Panc1 (cell line): ENCODE measurements at places on chromosomes 11 and 22.
A peak's percentile ranks its signal among the peaks of the same experiment; 100 is the strongest.

DNA sequence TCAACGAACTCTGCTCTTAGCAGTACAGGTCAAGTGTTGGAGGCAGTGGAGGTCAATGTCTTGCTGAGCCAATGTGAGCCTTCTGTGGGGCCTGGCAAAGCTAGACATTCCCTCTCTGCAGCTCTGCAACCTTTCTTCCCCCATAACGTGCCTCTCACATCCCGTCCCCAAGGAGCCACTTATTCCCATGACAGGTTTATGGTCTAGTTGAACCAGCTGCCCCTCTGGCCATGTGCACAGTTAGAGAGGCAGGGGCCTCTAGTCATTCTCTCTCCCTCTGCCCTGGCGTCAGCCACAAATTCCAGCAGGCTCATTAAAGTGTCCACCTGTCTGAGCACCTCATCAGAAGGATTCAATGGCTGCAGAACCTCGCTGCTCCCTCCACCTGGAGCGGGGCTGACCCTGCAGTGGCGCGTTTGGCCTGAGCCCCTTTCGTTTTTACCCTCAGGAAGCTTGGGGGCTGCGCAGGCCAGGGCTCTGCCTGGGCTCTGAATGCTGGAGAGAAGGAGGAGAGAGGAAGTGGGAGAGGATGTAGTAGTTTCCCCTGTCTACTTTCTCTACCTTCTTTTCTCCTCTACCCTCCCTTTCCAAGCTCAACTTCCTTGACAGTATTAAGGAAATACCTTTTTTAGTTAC lies 302.1 kb upstream of the B3GAT1 start:
- no peak for DNase-seq

DNA sequence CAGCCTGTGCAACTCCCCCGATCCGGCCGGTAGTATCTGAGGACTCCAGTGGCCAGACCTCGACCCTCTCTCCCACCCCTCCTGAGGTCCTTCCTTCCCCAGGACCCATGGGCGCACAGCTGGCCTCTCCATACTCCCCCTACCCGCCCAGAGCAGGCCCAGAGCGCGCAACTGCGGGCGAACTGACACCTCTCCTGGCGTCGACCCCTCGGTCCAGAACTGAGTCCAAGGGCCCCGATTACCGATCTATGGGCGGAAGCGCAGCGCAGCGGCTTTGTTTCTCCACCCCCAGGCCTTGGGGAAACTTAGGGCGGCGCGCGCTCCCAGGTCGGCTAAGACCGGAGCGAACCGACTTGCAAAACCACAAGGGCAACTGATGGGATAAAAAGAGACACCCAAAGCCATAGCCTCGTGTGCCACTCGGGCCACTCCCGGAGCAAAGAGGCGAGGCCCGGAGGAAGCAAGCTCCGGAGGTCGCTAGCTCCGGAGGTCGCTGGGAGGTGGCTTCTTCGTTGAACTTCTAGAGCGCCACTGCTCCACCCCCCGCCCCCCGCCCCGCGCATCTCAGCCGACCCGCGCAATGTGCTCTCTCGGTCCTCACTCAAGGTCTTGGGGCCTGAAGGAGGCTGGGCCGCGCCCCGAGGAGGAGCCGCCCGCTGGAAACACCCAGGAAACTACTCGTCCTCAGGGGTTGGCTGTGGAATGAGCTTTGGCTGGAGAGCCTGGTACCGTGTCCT lies 9.8 kb upstream of the ALX4 start:
- no peak for DNase-seq

- no peak for DNase-seq
Observed at GRCh38 chr11:111395081-111395480, 16.0 kb upstream of the POU2AF1 start.

DNA sequence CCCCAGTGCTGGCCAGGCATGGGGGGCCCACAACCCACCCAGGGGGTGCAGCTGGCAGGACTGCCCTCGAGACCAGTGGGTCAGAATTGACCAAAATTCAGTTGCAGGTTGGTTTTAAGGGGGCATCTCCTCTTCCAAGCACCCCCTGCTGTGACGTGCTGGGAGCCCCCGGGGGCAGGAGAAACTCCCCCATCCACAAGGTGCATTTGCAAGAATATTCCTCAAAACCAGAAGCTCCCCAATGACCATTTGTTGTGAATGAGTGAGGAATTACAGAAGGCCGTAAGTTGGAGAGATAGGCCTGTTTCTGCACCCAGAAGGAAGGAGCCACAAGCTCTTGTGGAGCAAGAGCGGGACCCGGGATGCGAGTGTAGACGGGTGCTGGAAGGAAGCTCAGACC lies 414.5 kb downstream of the BRD1 start:
- no peak for DNase-seq

DNA sequence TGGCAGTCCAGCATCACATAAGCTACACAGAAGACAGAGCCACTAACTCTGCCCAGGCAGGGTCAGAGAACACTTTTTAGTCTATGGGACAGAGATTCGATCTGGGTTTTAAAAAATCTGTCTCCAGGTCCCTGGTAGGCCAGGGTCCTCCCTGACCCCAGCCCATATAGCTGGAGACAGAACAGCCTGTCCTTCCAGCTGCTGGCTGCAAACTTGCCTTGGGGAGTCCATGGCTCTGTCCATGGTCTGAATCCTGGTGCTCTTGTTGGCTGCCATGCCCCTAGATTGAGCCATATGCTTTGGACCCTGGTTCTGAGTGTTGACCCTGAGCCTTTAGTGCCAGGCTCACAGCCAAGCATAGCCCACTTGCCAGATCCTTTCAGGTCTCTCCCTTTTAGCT lies 13.3 kb upstream of the LIPT2 start:
- DNase-seq, result no peak

DNA sequence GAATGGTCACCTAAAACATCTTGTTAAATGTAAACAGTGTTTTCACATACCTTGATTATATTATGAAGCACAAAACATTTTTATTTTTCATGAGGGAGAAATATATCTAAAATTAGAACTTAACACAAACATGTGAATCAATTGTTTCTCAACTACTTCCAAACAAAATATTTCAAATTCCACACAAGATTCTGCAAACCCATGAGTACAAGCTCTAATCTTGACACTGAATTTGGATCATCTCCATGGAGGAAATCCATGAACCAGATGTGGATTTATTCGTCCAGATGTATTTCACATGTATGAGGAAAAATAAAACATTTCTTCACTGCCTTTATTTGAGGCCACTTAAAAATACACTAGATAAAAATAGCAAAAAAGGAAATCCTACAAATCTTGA lies 184.2 kb downstream of the SBF2 start:
- DNase-seq, result no peak

- DNase-seq, result no peak
Observed at GRCh38 chr11:5234381-5234834, at the start of gene HBD. Gene HBD (minus strand): TSS chr11:5234483. CDS start chr11:5234433, 50 bp downstream.

- DNase-seq, result no peak
Observed at GRCh38 chr11:32916361-32916760, 23.8 kb downstream of the QSER1 start.

GRCh38 chr22:23685205-23685784 lies 5.5 kb upstream of the RGL4 start:
- no peak for DNase-seq

DNA sequence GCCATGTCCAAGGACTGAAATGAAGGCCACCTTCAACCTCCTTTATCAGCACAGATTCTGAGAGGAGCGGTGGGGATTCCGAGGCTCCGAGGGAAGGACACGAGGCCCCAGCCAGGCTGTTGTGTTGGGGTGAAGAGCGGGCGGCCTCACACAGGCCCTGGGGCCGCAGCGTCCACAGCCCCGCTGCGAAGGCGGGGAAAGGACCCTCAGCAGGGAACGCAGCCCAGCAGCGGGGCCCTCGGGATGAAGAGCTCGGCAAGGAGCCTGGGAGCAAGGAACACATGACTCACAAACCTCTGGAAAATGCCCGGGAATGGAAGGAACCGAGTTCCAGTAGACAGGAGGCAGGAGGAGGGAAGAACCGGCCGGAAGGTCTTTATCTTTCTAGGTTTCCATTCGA lies 227.2 kb downstream of the BRD1 start:
- no peak for DNase-seq

GRCh38 chr22:48483764-48484528 lies 1343.7 kb downstream of the BRD1 start:
- no peak for DNase-seq

- DNase-seq, result no peak
Observed at GRCh38 chr11:9834291-9834690, 170.4 kb downstream of the SWAP70 start.

GRCh38 chr11:134580610-134580975 lies 168.6 kb upstream of the B3GAT1 start:
- DNase-seq, result no peak

DNA sequence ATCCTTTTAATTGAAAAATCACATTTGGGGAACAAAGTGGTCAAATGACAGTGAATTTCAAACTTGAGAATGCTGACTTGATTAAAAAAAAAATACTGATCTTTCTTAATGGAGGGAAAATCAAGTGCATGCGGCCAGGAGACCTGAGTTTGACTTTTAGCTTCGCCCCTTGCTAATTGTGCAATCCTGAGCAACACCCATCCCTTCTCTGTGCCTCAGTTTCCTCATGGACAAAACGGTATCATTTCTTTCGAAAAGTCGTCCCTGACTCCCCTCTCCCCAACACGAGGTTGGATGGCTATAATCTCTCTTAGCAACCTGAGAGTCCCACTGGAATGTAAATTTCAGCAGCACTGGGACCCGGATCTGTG lies 959 bp upstream of the FJX1 start:
- no peak for DNase-seq

- no peak for DNase-seq
Observed at GRCh38 chr22:45977551-45978274, 751 bp upstream of the WNT7B start.

- DNase-seq, result no peak
Observed at GRCh38 chr11:126357055-126357962, 1.8 kb downstream of the ST3GAL4 start.

- no peak for DNase-seq
Observed at GRCh38 chr22:50208939-50209892, 8.4 kb downstream of the SELENOO start.

DNA sequence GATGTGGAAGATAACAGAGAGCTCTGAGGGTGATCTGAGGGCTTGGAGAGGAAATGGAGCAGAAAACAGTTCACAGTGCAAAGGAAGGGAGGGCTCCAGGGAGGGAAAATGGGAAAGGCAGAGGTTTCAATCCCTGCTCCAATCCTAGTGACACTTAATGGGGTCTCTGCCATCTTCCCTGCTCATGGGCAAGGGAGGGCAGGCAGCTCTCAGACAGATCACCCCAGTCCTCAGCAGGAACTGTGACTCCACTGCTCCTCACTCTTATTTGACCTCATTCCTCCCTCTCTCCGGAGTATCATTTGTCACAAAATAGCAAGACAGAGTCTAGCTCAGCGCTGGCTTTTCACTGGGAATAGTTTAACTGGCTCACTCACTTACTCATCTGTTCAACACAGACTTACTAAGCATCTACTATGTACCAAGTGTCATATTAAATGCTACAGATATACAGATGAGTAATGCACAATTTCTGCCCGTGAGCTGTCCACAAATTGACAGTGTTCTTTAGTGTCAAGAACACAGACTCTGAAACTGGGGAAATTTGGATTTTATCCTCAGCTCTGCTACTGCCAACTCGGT lies 817.4 kb downstream of the OPCML start:
- no peak for DNase-seq

DNA sequence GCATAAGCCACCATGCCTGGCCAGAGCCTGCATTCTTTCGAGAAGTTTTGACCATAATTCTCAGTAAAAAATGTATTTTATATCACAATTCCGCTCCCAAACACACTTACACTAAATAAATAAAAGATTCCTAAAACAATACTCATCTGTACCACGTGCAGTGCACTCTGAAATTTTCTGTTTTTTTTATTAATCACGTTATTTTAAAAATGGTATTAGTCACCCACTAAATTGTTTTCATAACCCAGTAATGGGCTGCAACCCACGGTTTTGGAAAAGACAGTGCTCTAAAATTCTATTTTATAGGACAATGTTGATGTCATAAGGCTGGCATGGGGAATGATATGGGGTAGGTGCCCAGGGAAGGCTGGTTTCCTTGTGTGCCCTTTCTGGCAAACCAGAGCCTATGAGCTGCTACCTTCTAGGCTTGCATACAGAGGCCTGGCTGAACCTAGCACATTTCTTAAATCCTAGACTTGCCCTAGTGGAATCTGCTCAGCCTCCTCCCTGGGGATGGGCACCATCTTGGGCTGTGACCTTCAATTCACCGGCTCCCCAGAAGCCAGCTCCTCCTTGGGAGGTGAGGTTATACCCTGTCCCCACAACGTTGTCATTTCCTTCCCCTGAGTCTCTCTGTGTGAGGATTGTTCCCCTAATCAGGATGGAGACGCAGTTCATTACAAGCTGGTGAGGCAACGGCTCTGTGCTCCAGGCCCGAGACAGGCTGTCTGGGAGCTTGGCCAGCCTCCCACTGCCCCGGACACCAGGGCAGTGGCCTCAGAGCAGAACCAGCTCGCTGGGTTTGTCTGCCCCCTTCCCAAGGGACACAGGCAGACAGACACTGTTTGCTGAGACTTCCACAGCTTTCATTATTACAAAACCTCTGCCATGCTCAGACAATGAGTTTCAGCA lies 116.5 kb upstream of the NAV2 start:
- peak; percentile 10 for DNase-seq

DNA sequence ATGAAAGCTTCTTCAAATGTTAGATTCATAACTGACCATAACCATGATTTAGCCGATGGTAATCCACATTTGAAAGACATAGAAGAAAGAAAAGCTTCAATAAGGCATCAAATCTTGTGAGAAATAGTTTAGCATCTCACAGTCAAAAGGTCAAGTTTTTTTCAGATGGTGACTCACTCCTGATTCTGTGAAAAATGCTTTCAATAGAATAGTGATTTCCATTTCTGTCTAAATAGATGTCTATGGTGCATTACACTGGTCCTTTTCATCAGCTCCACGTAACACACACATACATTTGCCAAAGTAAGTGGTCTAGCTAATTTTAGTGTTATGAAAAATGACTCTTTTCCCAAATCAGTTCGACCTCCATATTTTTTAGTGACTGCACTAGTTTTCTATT lies 139.2 kb downstream of the LRRC4C start:
- no peak for DNase-seq

- DNase-seq, result no peak
Observed at GRCh38 chr11:67397536-67397935, 4.1 kb downstream of the PPP1CA start.
